Esophagus mucosa (tissue), 1 donor: ENCODE measurements at places on chromosomes 13 and 19. TPM values are rescaled to one million over a fixed set of nuclear protein-coding genes. Genes with fewer than 3 reads are reported as not detected.

Gene WDR88
- total RNA-seq = not detected

Gene POU2F2
- 1.00 TPM for total RNA-seq

- no peak for ATAC-seq
Measured at GRCh38 chr13:77836423-77836822, 82.2 kb downstream of the EDNRB start.

DNA sequence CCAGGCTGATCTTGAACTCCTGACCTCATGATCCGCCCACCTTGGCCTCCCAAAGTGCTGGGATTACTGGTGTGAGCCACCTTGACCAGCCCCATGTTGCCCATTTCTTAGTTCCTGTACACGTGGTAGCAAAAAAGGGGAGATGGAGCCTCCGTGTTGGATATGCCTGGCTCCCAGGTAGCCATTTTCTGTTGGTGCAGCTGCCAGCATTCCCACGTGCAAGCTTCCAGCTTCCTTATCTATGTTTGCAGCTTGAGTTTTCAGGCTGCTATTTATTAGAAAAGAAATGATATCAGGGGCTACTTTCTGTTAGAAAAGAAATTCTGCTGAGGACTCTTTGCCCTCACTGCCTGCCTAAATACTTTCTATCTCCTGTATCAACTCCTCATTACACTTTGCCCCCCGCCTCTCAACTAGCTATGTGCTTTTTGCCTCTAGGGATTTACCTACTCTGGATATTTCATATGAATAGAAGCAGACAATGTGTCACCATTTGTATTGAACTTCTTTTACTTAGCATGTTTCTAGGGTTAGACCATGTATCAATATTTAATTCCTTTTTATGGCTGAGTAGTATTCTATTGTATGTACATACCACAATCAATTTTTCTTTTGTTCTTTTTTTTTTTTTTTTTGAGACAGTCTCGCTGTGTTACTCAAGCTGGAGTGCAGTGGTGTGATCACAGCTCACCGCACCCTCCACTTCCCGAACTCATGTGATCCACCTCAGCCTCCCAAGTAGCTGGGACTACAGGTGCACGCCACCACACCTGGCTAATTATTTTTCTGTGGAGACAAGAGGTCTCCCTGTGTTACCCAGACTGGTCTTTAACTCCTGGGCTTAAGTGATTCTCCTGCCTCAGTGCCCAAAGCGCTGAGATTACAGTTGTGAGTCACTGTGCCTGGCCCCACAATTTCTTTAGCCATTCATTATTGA is 3.4 kb upstream of the TMED1 start:
- no peak for ATAC-seq

GRCh38 chr13:104534847-104535246 is 1468.6 kb upstream of the SLC10A2 start:
- ATAC-seq = no peak

GRCh38 chr19:964761-965694 is 19.1 kb upstream of the WDR18 start:
- ATAC-seq = no peak

DNA sequence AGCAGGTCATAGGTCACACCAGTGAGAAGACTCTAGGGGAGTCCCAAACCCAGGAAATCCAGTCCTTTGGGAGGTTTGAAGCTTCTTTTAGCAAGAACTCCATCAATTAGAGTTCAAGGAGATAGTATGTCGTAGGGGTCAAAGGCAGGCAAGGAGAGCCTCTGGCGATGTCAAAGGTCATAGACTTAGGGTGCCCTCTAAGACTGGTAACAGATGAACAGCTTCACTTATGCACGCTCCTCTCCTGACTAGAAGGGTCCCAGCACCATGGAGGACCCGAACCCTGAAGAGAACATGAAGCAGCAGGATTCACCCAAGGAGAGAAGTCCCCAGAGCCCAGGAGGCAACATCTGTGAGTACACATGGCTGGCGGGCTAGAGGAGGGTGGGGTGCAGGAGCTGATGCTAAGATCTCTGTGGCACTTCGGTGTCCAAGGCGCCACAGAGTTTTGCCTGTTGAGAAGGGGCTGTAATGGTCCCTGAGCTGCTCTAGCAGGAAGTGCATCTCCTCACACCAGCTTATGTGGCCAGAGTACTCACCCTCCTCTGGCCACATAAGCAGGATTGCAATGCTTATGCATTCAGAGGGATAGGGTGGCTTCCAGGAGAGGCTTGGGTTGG is 557 bp downstream of the ZNF576 start:
- no peak for ATAC-seq
